ENCODE measurements at places on chromosomes 5 and 9.

- no peak for DNase-seq
These were observed 2.8 kb downstream of the GM2A start for GRCh38 chr5:151255621-151256286.

DNA sequence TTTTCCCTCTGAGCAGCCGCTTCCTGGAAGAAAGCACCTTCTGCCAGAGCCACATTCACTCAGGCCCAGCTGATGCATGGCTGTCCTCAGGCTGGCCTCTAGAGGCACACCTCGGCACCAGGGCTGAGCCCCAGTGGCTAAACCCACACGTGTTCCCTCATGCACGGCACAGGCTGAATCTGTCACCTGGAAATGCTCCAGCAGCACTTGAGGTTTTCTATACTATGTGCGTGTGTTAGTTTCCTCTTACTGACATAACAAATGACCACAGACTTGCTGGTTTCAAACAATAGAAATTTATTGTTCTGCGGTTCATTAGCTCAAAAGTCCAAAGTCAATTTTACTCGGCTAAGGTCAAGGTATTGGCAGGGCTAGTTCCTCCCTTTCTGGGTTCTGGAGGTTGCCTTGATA lies 141.4 kb downstream of the LRRC70 start:
- DNase-seq: no peak

DNA sequence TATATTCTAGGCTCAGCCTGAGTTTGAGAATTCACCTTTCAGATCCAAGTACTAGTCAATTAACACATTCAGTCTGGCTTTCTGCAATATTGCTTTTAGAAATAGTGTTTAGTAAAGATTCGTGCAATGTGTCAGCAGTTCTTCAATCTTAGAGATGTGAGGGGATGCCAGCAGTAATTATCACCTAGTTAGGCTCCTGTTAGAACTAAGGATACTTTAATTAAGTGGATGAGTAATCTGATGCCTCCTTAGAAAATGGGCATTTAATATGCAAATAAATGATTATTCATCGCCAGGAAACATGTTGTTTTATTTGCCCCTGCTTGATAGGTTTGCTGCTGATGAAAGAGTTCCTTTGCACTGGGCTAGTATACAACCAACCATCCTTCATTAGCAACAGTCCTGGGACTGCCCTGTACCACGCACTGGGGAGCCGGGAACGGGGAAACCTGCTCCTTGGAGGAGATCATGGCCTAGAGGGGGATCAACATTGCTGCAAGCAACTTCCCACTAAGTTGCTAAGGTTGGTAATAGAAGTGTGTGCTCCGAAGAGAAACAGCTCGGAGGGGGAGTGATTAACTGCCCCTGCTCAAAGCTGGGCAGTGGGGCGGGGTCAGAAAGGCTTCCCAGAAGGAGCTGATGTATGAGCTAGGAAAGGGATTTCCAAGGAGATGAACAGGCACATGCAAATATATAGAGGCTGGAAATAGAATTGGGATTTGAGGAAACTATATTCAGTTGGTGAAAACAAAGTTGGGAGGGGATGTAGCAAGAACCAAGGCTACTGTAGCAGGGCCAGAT lies 231.8 kb downstream of the DRD1 start:
- no peak for DNase-seq

GRCh38 chr5:143234162-143234842 lies 169.2 kb downstream of the NR3C1 start:
- no peak for DNase-seq

- no peak for DNase-seq
These were observed 943 bp downstream of the STING1 start for GRCh38 chr5:139481580-139482049.
